ENCODE measurements at places on chromosomes 4 and X. TPM values are rescaled to one million over a fixed set of nuclear protein-coding genes. Genes with fewer than 3 reads are reported as not detected.

DNA sequence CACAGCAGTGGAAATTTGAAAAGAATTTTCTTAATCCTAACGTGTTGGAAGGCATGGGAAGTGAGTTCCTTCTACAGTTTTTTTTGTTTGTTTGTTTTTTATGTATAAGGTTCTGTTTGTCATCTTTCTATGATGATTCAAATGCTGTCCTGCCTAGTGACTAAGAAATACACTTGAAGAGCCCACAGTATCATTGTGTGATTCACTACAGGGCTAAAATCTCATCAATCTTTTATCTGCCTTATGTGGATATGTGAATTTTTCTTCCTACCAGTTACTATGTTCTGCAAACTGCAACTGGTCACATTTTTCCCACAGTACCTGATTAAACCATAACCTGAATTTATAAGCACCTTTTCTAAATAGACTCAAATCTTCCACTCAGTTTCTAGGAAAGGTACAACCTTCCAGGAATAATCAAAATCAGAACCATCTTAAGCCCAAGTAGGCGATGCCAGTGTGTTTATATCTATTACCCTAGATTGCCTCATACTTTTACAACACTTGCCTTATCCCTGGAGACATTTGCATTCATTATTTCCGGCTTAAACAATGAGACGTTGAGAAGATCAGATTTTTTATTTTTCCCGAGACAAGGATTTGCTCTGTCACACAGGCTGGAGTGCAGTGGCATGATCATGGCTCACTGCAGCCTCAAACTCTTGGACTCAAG is 214.6 kb upstream of the GALNT7 start:
- DNase-seq = peak; percentile 6

DNA sequence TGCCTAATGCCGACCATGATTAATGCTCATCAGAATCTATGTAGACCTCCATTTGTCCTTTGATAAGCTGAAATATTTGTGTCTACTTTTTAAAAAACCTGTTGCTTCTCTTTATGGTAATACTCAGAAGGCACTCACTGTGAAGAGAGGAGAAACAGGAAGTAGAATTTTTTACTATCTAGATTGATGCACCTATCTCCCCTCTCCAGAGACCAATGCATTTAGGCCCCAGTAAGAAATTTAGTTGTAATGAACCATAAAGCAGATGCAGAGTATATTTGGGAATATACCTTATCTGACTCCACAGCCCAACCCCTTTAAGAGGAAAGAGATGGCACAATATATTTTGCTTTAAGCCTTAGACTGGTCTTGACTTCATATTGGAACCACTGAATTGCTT is 11.1 kb downstream of the TBL1X start:
- no peak for DNase-seq

The H2BW2 gene
- not detected for total RNA-seq

DNA sequence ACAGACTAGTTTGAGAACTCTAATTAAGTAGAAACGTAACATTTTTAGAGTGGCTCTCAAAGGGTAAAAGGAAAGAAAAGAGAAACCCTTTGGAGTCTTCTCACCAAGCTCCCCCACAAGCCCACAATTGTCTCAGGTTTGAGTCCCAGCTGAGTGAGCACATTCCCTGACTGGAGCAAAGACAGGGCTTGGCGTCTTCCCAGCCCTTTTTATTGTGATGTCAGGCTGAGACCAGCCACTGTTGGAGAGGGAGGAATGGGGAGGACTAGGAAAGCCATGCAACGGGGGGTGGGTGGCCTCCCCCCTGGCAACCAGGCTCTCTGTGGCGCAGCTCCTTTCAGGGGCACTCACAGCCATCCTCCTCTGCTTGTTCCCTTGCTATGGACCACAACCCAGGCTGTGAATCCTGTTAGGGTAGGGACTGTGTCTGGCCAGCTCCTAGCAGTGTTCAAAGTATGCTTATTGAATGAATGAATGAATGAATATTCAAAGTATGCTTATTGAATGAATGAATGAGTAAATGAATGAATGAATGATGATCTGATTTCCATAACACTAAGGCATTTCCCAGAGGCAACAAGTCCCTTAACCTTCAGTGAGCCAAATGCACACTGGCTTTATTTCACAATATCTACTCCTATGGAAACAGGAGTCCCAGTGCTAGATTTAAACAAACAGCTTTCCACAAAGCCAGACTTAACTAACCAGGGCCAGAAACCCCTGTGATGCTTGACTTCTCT is 413.3 kb downstream of the MID1IP1 start:
- DNase-seq = no peak

DNA sequence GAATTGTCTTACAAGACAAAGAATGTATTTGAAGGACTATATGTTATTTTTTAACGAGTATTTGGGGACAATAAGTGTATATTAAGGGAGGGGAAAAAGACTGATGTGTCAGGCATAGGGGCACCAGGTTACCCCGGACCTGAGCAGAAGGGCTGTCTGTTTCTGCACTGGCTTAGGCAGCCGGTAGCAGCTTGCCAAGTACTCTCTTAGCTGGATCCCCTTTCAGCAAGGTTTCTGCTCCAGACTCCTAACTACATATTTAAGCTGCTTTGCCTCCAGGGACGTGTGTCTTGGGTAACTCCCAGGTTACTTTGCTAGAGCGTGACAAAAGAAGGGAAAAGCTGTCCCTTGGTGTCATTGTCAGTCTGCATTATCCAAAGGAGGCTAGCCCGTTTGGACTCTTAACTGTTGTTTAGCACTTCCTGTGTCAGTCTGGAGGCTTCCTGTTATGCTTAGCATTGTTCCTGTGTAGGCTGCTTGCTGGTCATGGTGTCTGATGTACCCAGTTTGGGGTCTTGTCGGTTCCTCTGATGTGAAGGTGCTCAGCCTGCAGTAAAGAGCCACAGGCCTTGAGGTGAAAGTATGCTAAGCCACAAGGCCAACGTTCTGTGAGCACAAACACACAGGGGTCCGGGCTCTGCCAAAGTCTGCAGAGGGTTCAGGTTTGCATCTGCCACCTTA is 11.6 kb downstream of the CXCR3 start:
- no peak for DNase-seq

- DNase-seq = no peak
Observed at GRCh38 chr4:103026868-103027267, 7.4 kb upstream of the SLC9B1 start.

The LRAT gene
- total RNA-seq = not detected

GRCh38 chr4:48187813-48188212 is 53.8 kb upstream of the TXK start:
- DNase-seq = no peak

- DNase-seq = peak; percentile 16
Observed at GRCh38 chr4:93897559-93897958, 69.0 kb downstream of the ATOH1 start.

DNA sequence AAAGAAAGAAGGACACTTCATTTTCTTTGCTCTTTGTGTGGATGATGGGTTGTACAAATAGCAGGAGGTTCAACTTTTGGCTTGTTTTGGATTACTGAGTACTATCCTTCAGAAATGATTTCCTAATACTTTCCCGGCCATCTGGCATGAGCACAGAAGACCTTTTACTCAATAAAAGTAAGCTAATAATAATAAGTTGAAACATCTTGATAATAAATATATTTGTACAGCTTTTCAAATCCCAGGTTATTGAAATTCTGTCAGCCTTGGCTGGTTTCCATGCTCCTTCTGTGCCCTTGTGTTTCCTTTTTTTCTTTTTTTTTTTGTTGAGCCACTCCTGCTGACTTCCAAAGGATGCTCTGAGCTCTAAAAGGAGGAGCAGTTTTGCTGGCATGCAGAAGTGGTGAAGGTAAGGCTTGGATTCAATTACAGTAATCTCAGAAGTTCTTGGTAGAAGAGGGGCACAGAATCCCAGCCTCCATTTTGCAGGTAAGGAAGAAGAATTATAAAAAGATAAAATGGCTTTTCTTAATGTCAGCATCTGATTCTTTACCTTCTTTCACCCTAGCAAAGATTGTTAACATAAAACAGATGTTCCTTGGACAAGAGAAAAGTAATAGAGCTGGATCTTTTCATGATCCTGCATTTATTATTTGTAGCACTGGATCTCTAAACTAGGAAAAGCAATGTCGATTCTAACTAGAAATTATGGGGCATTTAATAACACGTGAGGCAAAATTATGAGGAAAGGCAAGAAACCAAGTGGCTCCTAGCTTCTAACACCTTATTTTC is 31.9 kb downstream of the REPS2 start:
- no peak for DNase-seq

DNA sequence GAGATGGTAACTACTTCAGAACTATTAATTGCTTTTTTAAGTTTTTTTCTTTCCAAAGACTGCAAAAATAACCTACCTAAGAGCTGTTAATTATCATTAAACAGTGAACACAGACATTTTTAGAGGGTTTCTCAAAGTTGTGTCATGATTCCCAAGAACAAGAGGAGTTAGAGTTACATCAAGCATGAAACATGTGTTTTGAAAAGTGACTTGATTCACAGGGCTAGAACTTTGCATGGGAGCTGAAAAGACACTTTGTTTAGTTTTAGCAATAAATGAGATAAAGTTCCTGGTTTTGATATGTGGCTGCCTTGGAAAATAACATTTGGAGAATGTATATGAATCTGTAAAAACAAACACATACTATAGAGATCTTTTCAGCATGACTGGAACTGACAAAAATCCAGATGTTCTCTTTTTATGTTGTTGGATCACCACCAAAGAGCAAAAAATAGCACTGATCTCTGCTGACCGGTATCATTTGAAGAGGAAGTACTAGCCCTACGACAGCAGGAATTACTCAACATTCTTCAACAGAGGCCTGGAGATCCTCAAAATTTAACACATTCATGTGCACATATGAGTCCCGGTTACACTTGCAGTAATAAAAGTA is 173.0 kb upstream of the PCDH18 start:
- DNase-seq = no peak

DNA sequence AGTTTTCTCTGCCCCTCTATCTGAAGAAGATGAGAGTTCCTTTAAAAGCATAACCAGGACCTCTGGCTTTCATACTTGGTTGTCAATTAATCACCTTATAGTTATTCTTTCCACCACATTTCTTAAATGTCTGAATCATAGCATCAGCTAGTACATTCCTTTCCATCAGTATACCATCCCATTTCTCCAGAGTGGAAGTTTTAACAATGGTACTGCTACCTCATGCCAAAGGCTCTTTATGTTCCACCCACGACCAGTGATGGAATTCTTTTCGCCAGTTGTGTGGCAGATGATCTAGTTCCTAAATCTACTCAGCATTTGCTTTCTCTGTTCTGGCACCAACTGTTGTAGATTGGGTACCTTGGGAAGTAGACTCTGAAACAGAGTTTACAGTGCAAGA is 379.8 kb downstream of the ZNF674 start:
- DNase-seq = peak; percentile 48

The SCML2 gene
- total RNA-seq = 5.8 TPM

The REELD1 gene
- not detected for total RNA-seq

DNA sequence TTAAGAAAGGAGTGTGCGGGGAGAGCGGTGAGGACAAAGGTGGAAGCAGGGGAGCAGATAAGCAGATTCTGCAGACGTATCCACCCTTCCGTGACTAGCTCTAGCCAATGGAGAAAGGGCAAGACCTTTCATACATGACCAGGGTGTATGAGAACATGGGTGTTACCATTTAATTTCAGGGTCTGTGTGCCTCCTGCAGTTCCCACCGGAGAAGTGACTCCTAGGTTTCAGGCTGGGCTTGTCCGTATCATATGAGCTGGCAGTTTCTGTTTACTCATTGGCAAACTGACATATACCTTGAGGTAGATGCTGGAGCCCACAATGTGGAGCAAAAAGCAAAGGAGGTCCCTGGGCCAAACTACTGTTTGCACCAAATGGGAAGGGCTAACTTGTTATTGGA is 6.8 kb downstream of the RBM47 start:
- no peak for DNase-seq

GRCh38 chr4:145882604-145883003 is 56.0 kb downstream of the ZNF827 start:
- DNase-seq = no peak

The PCDH11X gene
- not detected for total RNA-seq

Measured in A172 (cell line).